Fibroblast of mammary gland (primary cell): ENCODE measurements at places on chromosomes 4 and X.

- no peak for DNase-seq
Observed at GRCh38 chrX:52839137-52839536, 28.1 kb downstream of the XAGE5 start.

GRCh38 chr4:137649711-137650450 lies 117.6 kb upstream of the PCDH18 start:
- peak; percentile 56 for DNase-seq

- DNase-seq, result no peak
Observed at GRCh38 chr4:27764526-27764837, 903.8 kb downstream of the STIM2 start.

- no peak for DNase-seq
Observed at GRCh38 chr4:63085091-63085490, 1324.2 kb downstream of the TECRL start.

GRCh38 chrX:118526149-118526548 lies 30.5 kb downstream of the DOCK11 start:
- no peak for DNase-seq

- DNase-seq, result no peak
Observed at GRCh38 chr4:123035239-123035638, 112.8 kb upstream of the NUDT6 start.

GRCh38 chr4:86250619-86251018 lies 109.2 kb downstream of the MAPK10 start:
- no peak for DNase-seq

DNA sequence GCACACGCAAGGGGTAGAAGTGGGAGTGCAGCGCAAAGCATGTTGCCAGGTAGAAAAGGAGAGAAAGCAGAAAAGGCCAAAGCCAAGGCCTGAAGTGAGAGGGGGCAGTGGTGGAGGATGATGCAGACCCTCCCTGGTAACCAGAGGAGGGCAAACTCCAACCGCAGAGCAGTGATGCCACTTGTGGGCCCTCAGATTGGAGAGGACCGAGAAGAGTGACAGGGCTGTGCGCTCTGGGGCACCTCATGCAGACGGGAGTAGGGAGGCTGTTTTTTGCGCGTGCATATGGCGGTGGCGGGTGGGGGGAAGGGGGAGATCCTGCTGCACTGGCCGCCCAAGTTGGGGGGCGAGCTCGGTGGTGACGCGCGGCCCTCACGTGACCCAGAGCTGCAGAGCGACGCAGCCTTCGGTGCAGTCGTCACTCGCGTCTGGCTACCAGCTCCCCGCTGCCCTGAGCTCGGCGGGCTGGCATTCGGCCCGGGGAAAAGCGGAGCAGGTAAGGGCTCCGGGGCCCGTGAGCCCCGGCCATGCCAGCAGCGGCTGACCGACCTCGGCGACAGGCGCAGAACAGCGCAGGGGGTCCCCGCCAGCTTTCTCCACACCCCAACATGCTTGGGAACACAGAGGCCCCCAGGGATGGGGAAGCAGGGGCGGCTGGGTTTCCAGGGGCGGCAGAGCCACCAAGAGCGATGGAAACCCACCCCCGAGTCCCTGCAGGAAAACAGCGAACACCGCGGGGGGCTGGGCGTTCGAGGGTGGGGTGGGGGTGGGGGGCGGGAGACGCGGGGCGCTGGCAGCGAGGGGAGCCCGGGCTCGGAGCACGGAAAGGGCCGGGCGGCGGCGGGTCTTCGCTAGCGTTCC lies at the start of gene BEX3:
Gene BEX3 (plus strand): TSS at position 421 of the 861 bp plus-strand sequence. CDS start 984 bp downstream, outside the sequence.
- DNase-seq, result peak; percentile 58

DNA sequence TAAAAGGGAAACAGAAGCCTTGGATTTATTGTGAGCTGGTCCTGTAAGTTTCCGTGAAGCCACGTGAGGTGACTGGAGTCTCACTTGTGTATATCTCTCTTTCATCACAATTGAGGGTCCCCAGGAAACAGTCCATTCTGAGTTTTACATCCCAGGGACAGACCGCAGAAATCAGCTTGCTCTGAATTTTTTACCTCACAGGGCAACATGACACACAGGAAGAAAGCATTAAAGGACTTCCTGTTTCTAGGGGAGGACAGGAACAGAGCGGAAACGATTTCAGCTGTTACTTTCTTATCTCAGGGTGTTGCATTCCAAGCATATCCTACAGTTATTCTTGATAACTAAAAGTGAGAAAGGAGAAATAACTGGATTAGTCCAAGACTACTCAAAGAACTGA lies 553.5 kb downstream of the TRAM1L1 start:
- no peak for DNase-seq

GRCh38 chr4:182532441-182532840 lies 289.2 kb downstream of the TENM3 start:
- no peak for DNase-seq

DNA sequence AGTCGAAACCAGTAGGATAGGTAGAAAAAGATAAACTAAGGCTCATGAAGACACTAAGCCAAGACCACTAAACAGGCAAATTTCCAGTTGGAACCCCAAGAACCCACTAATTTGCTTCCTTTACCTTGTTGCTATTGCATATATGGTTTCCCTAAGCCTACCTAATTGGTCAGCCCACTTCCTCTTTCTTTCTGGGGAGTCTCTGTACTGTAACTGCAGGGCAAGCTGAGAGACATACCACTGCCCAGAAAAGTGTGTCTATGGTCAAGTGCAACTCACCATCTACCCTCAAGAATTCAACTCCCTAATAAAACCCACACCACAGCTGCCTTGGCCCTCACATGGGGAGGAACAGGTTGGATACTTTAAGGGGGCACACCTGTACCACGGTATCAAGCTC lies 28.6 kb downstream of the IDS start:
- DNase-seq, result no peak

- no peak for DNase-seq
Observed at GRCh38 chrX:135060697-135061096, 8.8 kb upstream of the RTL8A start.

GRCh38 chr4:7863911-7864681 lies 75.6 kb downstream of the AFAP1 start:
- no peak for DNase-seq

DNA sequence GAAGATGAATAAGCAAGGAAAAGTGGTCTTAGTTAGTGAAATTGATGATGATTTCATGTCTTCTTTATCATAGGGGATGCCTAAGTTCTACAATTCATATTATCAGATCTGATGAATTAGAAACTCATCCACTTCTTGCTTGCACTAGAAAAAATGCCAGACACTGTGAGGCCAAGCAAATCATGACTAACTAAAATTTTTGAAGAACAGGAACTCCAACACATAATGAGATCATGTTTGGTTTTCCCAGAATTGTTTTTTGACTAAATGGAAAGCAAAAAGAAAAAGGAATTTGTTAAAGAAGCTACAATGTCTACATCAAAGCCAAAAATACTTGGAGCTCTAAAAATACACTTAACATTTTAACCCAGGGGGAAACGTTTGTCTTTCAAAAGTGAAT lies 120.4 kb downstream of the ARSF start:
- DNase-seq, result peak; percentile 54

DNA sequence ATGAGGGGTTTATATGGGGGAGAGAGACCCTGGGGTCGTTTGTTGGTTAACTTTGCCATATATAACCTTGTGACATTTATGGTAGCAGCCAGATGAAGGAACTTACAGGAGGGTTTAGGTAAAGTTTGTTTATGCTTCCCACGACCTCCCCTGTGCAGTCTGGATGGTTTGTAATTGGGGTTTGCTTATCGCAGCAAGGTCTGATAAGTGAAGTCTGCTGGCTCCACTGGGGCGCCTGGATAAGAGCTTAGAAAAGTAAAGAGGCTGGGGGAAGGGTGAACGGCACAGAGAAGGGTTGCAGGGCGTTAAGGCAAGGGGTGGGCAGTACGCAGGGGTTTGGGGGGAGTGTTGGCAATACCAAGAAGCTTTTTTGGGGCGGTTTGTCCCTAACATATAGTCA lies 98.7 kb downstream of the KDM6A start:
- no peak for DNase-seq

- no peak for DNase-seq
Observed at GRCh38 chr4:183192571-183192970, 93.5 kb downstream of the WWC2 start.

DNA sequence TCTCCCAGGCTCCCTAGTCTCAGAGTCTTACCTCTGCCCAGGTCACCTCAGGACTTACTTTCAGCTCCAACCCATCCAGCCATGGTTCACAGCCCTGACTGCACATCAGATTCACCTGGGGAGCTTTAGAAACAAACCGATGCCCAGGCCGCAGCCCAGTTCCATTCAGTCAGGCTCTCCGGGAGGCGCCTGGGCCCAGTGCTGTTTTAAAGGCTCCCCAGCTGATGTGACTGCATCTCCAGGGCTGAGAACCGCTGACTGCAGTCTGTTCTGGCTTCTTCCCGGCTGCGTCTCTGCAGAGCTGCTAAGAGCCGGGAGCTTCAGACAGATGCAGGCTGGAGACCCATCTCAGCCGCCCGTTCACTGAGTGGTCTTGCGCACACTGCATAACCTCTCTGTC lies 44.4 kb upstream of the LGI2 start:
- DNase-seq, result no peak

GRCh38 chr4:160716551-160716950 lies 1447.2 kb downstream of the FSTL5 start:
- DNase-seq, result no peak

- DNase-seq, result peak; percentile 78
Observed at GRCh38 chrX:46547857-46548256, 2.6 kb upstream of the ZNF674 start.

DNA sequence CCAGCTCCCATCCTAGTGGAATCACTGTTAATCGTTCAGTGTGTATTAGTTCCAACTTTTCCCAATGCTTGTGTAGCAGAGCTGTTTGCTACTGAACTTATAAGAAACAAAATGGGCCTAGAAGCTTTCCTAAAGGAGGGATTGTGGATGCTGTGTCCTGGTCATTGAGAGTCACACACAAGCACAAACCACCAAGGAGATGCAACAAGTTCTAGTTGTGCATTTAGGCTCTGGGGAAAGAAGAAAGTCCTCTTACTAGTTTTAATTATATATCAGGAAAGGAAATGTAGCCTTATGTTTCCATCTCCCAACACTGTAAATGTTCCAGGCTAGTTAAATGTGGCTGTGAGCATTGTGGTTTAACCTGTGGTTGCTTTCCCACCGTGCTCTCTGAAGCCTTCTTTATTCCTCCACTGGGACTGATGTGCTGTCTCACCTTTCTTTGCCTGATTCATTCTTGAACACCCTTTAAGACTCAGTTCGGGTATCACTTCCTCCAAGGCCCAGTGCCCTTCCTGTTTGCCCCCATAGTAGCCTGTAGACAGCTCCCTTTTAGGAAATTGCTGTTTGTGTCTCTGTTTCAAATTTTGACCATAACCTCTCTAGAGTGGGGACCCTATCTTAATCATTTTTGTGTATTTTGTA lies 34.3 kb downstream of the ATP10D start:
- no peak for DNase-seq

- DNase-seq, result no peak
Observed at GRCh38 chr4:185749858-185750257, 62.1 kb downstream of the SORBS2 start.

DNA sequence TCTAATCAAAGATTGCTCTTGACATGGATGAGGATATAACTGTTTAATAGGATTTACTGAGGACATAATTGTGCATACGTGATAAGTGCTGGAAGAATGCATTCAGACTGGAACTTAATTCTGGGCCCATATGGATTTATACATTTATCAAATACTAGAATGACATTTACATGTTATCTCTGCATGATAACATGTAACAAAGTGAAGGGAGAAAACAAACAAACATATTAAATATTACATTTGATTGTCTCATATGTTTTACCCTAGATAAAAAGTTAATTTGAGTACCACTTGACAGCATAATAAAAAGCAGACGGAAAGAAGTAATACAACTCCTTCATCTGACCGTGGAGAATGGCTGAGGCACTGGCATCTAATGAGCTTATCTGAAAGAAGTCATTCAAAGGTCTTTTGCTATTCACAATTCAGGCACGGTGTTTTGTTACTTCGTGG lies 297.8 kb downstream of the PPP3CA start:
- DNase-seq, result no peak

DNA sequence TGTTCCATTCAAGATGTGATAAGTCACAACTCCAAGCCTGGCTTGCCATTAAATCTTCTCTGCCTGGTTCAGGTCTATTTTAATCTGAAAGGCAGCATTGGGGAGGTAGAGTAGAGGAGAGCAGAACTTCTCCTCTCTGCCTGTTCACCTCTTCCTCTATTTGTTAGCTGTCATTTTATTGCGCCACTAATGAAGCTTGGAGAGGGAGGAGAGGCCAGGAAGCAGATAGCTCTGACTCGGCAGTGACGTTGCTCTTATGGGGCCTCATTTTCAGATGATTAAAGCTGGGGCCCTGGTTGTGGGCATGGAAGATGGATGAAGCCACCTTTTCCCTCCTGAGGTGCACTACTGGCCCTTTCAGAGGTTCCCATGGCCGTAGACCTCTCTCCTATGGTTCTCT lies 207.3 kb downstream of the MID1IP1 start:
- DNase-seq, result peak; percentile 6

DNA sequence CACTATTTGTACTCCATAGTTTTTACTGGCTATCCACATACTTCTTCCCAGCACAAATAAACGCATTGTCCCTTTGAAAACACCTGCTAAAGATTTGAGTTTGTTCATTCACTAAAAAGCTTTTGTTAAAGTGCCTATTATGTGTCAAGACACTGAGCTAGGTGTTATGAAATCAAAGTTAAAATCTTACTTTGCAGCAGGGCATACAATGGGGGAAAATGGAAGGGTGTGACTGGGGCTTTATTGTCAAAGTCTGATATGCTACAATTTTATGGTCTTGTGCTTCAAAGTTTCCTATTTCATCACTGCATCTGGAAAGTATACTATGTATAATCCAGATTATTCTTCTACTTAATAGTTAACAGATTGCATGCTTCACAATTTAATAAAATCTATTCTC lies 128.4 kb downstream of the PPP3CA start:
- no peak for DNase-seq
